Astrocyte (in vitro differentiated cells and primary cell): ENCODE measurements at places on chromosomes 7 and 10. TPM values are rescaled to one million over a fixed set of nuclear protein-coding genes. Genes with fewer than 3 reads are reported as not detected.

DNA sequence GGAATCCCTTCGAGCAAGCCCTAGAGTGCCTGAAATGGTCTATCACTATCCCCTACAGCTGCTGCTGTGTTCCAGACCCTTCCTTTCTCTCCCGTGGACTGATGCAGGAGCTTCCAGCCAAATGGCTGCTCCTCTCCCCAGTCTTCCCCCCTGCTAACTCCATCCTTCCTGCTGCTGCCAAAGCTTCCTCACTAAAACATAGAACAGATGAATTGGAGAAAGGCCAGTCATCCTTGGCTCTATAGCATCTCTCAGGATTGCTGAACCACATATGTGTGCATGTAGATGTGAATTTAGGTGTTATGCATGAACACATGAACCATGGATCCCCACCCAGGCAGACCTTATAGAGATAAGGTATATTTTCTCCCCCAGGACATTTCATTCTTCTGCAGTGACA is 60.7 kb downstream of the GPR26 start:
- no peak for DNase-seq

- DNase-seq, result peak; percentile 83
Observed at GRCh38 chr10:13758312-13758711, 171.5 kb downstream of the PRPF18 start.

- DNase-seq, result no peak
Observed at GRCh38 chr7:108408296-108408991, 47.8 kb downstream of the NRCAM start.

DNA sequence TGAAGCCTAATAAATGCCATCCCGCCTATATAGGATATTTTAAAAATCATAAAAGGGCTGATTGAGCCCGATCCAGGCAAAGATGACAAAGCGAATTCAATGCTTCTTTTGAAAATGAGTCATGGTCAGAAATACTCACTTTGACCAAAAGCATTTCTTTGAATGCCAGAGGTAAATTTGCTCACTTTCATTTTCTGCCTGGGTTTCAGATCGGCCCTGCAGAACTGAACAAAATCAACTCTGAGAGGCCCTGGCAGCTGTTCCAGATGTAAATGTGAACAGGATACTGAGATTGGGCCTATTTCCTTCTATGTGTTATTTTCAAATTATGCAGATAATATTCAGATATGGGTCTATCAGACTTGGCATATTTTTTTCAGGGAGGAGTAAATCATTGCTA is 114.8 kb upstream of the ARID5B start:
- peak; percentile 81 for DNase-seq

Gene GNGT1
- total RNA-seq, result not detected in 2 replicates

GRCh38 chr10:84907461-84908009 is 579.1 kb downstream of the CCSER2 start:
- DNase-seq, result no peak

Gene PNLIPRP2
- not detected in 2 replicates for total RNA-seq

- peak; percentile 54 for DNase-seq
Observed at GRCh38 chr10:115829521-115830205, 443.3 kb downstream of the GFRA1 start.

Gene ATOH7
- 0.19 TPM in 1 of 2 replicates, not detected in the other for total RNA-seq

GRCh38 chr10:70540089-70540788 is 61.7 kb downstream of the PALD1 start:
- DNase-seq, result no peak

Gene CADPS2
- total RNA-seq, result 6.1 and 6.4 TPM in 2 replicates

DNA sequence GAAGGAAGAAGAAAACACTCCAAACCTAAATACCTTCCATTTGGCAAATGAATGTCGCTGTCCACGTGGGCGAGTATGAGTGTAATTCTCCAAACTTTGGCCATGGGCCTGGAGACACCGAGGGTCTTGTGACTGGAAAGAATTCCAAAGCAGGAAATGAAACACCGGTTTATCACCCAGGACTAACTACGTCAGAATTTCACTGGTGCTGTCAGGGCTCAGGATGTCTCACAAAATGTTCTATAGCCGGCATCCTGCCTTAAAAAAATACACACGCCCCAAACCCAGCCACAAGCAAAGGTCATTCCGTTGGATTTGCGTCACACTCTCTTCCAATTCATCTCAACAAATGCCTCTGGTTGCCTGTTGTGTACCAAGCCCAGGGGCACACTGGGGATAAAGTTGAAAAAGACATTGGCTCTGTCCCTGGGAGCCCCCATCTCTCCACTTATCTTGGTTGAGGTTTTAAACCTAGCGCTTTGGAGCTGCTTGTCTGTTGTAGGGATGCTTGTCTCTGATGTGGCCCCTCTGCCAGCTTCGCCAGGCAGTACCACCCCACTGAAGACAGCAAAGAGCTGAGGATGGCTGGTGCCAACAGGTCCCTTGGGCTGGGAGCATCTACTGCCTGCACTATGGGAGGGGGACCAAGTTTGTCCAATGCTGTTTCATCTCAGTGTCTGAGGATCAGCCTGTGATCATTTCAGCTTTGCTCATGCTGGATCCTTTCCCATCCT is 31.2 kb downstream of the GSTO2 start:
- DNase-seq, result peak; percentile 99

DNA sequence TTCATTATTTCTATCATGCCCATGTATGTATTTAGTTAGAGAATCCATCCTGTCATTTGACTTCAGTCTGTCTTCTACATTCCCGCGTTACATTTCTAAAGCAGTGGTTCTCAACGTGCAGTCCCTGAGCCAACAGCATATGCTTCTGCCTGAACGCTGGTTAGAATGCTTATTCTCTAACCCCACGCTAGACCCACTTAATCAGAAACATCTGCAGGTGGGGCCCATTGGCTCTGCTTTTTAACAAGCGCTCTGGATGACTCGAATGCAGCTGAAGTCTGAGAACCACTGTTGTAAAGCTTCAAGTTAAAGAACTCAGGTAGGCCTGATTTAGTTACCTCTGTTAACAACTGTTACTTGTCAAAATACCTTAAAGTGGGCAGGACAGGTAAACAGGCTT is 38.2 kb downstream of the NEUROD6 start:
- DNase-seq, result no peak

GRCh38 chr10:55446441-55447002 is 645.5 kb upstream of the PCDH15 start:
- no peak for DNase-seq

Gene RNF32
- total RNA-seq, result 1.6 and 2.7 TPM in 2 replicates

DNA sequence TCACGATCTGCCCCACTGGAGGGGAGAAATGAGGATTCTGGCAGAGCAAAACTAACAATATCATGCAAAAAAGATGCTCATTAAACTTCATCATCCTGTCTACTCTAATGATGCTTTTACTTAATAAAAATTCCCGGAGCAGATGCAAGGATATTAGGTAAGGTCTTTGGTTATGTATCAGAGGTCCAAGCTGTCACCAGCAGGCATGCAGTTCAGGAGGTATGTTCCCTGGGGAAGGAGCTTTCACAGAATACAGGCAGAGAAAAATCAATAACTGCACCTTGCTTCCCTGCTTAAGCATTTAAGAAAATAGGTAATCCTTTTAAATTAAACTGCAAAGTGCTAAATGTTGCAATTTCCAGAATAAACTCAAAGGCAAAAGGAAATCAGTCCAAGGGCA is 81.6 kb upstream of the C1QL3 start:
- no peak for DNase-seq

Gene SEMA3E
- 3.7 and 4.6 TPM in 2 replicates for total RNA-seq

DNA sequence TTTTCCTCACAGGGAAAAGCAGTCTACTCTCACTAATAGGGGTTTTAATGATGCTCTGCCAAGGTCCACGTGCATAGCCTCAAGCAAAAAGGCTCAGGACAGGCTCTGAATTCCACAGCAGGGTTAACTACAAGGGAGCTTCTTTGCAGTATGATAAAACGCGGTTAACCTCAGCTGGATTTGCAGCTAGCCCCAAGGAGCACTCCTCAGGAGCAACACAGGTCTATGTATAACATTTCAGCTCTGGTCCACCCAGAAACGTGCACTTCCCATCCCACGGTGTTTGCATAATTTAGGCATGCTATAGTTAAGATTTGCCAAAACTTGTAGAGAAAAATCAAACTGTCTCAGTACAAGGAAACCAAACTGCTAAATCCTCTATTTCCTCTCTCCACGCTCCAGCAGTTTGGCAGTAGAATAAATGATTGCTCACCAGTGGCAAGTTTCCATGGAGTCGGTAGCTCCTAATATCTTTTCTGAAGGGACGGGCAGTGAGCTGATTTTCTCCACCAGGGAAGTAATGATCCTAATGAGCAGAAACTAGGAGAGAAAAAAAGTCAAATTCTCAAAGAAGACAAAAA is 13.1 kb upstream of the ASB4 start:
- peak; percentile 63 for DNase-seq

Gene FGF8
- total RNA-seq, result 0.61 TPM in 1 of 2 replicates, not detected in the other

- DNase-seq, result peak; percentile 94
Observed at GRCh38 chr10:124032971-124033886, 60.2 kb downstream of the CHST15 start.

Gene TMEM243
- total RNA-seq, result 25.4 and 28.3 TPM in 2 replicates

DNA sequence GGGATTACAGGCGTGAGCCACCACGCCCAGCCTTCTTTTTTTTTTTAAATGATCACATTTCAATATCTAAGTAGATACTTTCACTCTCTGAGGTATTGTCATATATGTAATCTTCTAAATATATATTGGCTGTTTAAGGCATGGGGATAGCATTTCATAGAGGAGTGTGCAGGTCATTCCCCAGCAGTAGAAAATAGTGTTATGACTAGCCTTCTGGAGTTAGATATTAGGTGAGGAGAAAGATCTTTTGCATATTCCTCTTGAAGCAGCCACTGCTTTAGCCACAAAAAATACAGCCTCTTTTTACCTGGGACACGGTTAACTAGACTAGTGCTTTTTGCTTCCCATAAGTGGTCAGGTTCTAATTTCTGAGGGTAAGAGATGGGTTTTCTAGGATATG is 28.9 kb downstream of the ADD3 start:
- no peak for DNase-seq

Gene SPDYE16
- total RNA-seq, result not detected in 2 replicates

- DNase-seq, result no peak
Observed at GRCh38 chr7:84100866-84101265, 93.7 kb downstream of the SEMA3A start.

Gene EN2
- total RNA-seq, result not detected in 2 replicates

DNA sequence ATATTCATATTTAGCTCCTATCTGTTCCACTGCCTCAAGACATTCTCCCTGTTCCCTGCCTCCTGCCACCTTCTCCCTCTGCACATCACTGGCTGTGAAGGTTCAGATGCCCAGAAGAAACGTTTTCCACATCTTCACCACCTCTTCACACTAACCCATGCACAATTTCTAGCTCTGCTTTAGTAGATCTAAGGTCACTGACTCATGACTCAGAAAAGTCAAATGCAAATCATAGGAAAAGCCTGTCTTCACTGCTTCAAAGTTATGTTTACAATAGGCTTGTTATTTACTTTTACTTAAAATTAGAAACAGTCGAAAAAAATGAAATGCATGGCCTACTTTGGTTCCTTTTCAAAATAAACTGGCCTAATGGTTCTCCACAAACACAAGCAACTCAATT is 2.5 kb downstream of the SCRN1 start:
- DNase-seq, result no peak

Gene COBL
- 3.6 and 6.4 TPM in 2 replicates for total RNA-seq

GRCh38 chr10:6770846-6771245 is 190.8 kb upstream of the PRKCQ start:
- DNase-seq, result peak; percentile 2

DNA sequence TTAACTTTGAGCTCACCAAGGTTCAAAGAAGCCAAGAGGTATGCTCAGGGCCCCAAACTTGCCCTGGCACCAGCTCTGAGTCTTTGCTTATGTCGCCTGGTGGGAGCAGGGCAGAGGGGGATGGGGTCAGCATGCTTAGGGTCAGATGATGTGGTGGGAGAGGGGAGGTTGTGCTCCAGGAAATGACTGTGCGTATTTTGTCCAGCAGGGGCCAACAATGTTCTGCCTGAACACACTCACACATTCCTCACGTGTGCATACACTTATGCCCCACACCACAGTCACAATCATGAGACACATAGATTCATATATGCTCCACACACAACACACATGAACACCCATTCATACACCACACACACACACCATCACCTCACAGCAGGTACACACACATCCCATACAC is 4.4 kb upstream of the RAMP3 start:
- DNase-seq, result no peak

Gene FAM131B
- total RNA-seq, result 7.6 and 8.0 TPM in 2 replicates
